ENCODE measurements at places on chromosomes 16 and 17. TPM values are rescaled to one million over a fixed set of nuclear protein-coding genes. Genes with fewer than 3 reads are reported as not detected.
A peak's percentile ranks its signal among the peaks of the same experiment; 100 is the strongest.

LPO gene
- not detected for total RNA-seq

MYBBP1A gene
- 59.0 TPM for total RNA-seq

TBX2 gene
- not detected for total RNA-seq

DOK4 gene
- total RNA-seq: 2.3 TPM

DNA sequence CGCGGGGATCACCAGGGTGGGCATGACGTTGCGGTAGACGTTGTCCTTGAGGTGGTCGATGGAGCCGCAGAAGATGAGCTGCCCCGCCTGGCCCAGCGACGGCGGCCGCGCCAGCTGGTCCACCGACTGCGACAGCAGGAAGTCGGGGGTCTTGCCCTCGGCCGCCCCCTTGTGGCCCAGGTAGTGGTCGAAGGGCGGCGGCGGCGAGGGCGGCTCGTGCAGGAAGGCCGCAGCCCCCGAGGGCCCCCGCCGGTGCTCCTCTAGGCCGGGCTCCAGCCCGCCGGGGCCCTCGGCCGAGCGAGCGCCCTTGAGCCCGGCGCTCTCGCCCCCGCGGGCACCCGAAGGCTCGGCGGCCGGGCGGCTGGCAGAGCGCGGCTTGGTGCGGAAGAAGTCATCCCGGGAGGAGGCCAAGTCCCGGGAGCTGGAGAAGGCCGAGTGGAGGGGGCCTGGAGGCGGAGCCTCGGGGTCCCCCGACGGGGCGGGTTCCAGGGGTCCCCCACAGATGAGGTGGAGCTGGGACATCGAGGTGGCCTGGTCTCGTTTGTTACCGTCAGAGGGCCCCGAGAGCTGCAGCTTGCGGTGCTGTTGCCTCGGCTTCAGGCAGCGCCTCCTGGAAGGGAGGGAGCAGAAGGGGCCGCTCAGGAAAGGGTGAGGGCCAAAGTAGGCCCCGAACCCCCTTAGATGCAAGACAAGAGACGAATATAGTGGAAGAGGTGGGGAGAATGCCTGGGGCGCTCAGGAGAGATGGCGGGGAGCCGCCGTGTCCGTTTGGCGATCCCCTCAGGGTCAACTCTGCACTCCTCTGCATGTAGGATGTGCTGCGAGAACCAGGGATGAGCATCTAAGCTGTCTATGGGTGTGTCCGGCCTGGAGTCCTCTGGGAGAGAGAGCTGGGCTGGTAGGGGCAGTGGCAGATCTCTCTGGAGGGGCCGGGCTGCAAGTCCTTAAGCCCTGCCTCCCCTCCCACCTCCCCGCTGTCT, 8.8 kb downstream of the FAM171A2 start:
- DNase-seq: peak; percentile 48
- H3K27me3 ChIP-seq: peaks cover 8% of the 10 kb centered on the region
- H3K36me3 ChIP-seq: peaks cover 10% of the 10 kb centered on the region

DNA sequence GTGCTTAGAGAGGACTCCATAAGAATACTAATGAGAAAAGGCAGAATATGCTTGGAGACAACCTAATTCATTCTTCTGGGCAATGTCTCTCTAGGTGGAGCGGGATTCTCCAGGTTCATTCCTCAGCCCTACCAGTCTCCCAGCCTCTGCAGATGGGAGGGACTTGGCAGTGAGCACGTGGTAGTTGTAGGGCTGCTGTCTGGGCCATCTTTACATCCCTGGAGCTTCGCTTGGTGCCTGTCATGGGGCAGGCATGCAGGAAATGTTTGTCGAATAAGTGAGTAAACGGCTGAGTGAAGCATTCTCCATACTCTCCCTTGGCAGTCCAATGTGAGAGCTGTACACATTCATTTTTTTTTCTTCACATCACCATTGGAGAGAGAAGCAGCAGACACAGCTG, 387.5 kb downstream of the UTP18 start:
- H3K27ac ChIP-seq: no peak overlapping the region
- peaks cover 6% of the 10 kb centered on the region for H3K27me3 ChIP-seq
- H3K4me1 ChIP-seq: no peaks in the 10 kb centered on the region
- no peak overlapping the region for H3K4me3 ChIP-seq
- no peak for DNase-seq

GRCh38 chr17:17129466-17129865, 76.7 kb downstream of the PLD6 start:
- DNase-seq: no peak
- H3K4me3 ChIP-seq: no peak overlapping the region
- H3K4me1 ChIP-seq: peaks cover 26% of the 10 kb centered on the region
- H3K27me3 ChIP-seq: no peaks in the 10 kb centered on the region
- no peak overlapping the region for H3K27ac ChIP-seq

DNA sequence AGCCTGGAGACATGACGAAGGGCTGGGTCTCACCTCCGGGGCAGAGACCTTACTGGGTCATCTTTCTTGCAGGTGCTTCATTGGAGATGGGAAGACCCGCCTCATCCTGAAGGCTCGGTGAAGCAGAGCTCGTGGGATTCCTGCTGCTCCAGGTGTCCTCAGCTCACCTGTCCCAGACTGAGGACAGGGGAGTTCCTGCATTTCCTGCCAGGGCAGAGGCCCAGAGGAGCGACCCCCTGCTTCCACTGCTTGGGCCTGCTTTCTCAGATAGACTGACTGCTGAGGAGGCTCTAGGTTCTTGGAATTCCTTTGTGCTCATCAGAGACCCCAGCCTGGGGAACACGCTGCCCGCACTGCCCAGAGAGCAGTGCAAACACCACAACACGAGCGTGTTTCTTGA, 11.6 kb downstream of the AQP8 start:
- H3K27ac ChIP-seq: no peak overlapping the region
- H3K27me3 ChIP-seq: no peaks in the 10 kb centered on the region
- no peaks in the 10 kb centered on the region for H3K36me3 ChIP-seq
- no peak for DNase-seq

GRCh38 chr17:45226576-45226975, 4.9 kb downstream of the FMNL1 start:
- no peaks in the 10 kb centered on the region for H3K27me3 ChIP-seq
- peaks cover 54% of the 10 kb centered on the region for H3K36me3 ChIP-seq
- peak overlapping the region; percentile 97 for H3K4me3 ChIP-seq
- DNase-seq: no peak
- H3K4me1 ChIP-seq: peaks cover 64% of the 10 kb centered on the region

- peak within 1 kb of the TSS; percentile 73 for H3K4me3 ChIP-seq
- H3K27ac ChIP-seq: peak within 1 kb of the TSS; percentile 85
- peak; percentile 72 for DNase-seq
- H3K4me1 ChIP-seq: peaks cover 26% of the 10 kb centered on the region
These were observed at the start of gene YBX2 for GRCh38 chr17:7294614-7295153. Gene YBX2, minus strand, starts transcription at chr17:7294639. Its CDS starts 139 bp downstream, at chr17:7294500.

DNA sequence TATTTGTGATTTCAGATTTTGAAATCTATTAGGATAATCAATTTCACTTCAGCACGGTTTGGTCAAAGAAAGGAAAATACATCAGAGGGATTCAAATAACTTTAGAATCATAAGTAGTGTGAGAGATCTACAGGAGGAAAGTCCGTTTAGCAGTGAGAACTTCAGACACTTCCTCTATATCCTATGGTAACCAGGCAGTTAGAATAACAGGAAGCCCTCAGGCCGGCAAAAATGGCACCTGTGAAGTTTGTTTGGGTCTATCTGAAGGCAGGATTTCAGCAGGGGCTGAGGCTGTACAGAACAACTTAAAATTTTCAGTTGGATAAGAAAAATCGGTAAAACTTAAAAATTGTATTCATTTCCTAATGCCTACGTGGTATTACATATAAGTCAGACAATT, 24.9 kb downstream of the KCNJ16 start:
- H3K4me3 ChIP-seq: no peak overlapping the region
- peaks cover 11% of the 10 kb centered on the region for H3K27me3 ChIP-seq
- no peak for DNase-seq
- no peak overlapping the region for H3K27ac ChIP-seq
- no peaks in the 10 kb centered on the region for H3K36me3 ChIP-seq

GRCh38 chr17:32161029-32161428, 18.7 kb downstream of the RHOT1 start:
- H3K4me3 ChIP-seq: no peak overlapping the region
- no peak overlapping the region for H3K27ac ChIP-seq
- H3K27me3 ChIP-seq: no peaks in the 10 kb centered on the region

DNA sequence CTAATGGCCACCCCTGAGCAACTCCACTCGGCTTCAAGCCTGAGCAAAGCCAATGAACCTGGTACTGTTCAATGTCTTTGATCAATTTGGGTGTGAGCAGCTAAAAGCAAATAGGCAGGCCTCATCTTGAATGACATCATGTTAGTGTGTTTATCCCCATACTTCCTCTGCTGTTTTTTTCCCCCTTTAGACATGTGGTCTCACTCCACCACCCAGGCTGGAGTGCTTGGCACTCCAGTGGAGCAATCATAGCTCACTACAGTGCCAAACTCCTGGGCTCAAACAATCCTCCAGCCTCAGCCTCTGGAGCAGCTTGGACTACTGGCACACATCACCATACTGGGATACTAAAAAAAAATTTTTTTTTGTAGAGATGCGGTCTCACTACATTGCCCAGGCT, 75.4 kb downstream of the ARHGAP17 start:
- no peak overlapping the region for H3K4me3 ChIP-seq
- no peaks in the 10 kb centered on the region for H3K27me3 ChIP-seq
- DNase-seq: no peak
- peaks cover 34% of the 10 kb centered on the region for H3K36me3 ChIP-seq

- peaks cover 4% of the 10 kb centered on the region for H3K4me1 ChIP-seq
- H3K4me3 ChIP-seq: no peak overlapping the region
- no peak overlapping the region for H3K27ac ChIP-seq
- H3K36me3 ChIP-seq: no peaks in the 10 kb centered on the region
- peaks cover 36% of the 10 kb centered on the region for H3K27me3 ChIP-seq
These were observed 2.1 kb downstream of the CASKIN1 start for GRCh38 chr16:2194166-2194834.

DNA sequence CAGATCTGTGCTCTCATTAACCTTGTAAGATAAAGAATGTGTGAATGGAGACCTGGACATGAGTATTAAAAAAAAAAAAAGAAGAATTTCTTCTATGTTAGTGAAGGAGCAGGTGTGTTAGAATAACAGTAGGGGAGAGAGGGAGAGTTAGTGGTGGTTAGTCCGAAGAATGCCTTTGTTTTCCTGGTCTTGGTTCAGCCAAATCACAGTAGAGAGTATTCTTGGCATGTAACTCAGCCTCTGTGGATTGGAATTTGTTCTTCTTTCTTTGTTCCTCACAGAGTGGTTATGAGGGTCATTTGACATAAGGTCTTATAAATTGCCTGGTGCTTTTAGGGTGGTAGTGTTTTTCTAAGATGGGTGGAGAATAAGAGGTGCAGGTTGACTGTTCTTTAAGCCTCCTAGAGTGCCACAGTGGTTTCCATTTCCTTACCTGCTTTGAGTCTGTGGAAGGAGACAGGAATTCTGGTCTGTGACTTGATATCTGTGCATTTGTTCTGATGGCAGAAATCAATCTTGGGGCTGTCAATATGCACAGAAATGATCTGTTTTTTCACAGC, 17.6 kb downstream of the NUP93 start:
- peaks cover 15% of the 10 kb centered on the region for H3K36me3 ChIP-seq
- peaks cover 5% of the 10 kb centered on the region for H3K4me1 ChIP-seq
- no peak overlapping the region for H3K27ac ChIP-seq
- no peaks in the 10 kb centered on the region for H3K27me3 ChIP-seq
- H3K4me3 ChIP-seq: no peak overlapping the region

GRCh38 chr16:21703589-21704174, 39.9 kb downstream of the OTOA start:
- no peak overlapping the region for H3K4me3 ChIP-seq
- H3K4me1 ChIP-seq: peaks cover 9% of the 10 kb centered on the region

DNA sequence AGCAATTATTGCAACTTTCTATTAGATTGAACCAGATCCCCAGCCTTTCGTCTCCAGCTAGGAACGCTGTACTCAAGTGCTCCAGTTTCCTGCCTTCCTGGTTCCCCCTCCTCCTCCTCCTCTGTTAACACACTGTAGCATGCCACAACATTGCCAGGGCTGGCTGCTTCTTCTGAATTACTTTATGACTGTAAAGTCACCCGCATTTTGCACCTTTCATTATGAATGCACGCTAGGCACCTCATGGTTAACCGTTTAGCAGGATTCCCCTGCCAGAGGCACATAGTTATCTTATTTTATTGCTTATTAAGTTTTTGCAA, 4.5 kb downstream of the ZNF423 start:
- H3K27me3 ChIP-seq: peaks cover 41% of the 10 kb centered on the region
- no peak for DNase-seq
- H3K4me3 ChIP-seq: no peak overlapping the region
- peaks cover 3% of the 10 kb centered on the region for H3K4me1 ChIP-seq
- H3K27ac ChIP-seq: no peak overlapping the region

DNA sequence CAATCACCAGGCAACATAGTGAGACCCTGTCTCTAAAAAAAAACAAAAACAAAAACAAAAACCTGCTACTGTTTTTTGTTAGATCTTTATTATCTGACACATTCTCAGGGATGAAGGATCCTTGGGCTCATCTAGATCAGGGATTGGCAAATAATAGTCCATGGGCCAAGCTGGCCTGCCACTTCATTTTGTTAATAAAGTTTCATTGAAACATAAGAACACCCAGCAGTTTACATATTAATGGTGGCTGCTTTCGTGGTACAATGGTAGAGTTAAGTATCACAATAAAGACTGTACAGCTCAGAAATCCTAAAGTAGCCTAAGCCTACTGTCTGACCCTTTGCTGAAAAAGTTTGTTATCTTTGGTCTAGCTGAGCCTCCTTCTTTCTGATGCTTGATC, 32.9 kb upstream of the CLEC18A start:
- DNase-seq: no peak
- no peak overlapping the region for H3K4me3 ChIP-seq
- H3K27ac ChIP-seq: no peak overlapping the region

DNA sequence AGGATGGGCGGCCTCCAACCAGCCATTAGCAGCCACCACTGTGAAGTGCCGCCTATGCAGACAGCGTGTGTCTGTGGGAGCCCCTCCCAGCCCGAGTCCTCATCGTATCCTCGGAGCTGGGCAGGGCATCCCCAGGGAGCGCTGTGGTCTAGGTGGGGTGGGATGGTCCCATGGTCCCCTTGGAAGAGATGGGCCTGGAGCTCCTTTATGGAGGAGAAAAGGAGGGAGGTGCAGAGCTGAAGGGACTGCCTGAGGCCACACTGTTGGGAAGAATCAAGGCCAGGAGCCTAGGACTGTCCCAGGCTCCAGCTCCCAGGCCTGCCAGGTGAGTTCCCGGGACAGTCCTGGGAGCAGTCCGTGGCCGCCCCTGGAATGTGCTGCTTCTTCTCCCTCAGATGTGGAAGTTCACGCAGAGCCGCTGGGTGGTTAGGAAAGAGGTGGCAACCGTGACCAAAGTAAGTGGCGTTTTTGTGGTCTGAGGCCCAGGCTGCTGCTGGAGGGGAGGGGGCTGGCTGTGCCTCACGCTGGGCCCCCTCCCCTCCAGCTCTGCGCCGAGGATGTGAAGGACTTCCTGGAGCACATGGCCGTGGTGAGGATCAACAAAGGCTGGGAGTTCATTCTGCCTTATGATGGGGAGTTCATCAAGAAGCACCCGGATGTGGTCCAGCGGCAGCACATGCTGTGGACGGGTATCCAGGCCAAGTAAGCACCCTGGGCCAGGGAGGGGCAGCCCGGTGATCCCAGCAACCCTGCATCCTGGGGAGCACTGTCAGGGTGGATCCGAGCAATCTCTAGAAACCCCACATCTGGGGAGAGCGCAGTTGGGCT, 27.0 kb downstream of the POLR3E start:
- no peak overlapping the region for H3K27ac ChIP-seq
- no peak for DNase-seq
- no peak overlapping the region for H3K4me3 ChIP-seq
- no peaks in the 10 kb centered on the region for H3K27me3 ChIP-seq
- H3K36me3 ChIP-seq: peaks cover 28% of the 10 kb centered on the region
